Thoracic aorta endothelial cell (primary cell): ENCODE measurements at places on chromosomes 2 and 18. TPM values are rescaled to one million over a fixed set of nuclear protein-coding genes. Genes with fewer than 3 reads are reported as not detected.

The COPS9 gene
- total RNA-seq, result 86.7 and 140 TPM in 2 replicates

The KLHL41 gene
- 0.29 and 0.40 TPM in 2 replicates for total RNA-seq

The AGXT gene
- total RNA-seq, result not detected in 2 replicates

The RSAD2 gene
- total RNA-seq, result 0.13 and 0.43 TPM in 2 replicates

The QPCT gene
- total RNA-seq, result 15.2 and 43.1 TPM in 2 replicates

The ARHGEF33 gene
- 0.13 and 0.14 TPM in 2 replicates for total RNA-seq

The MROH2A gene
- not detected in 2 replicates for total RNA-seq

The AMER3 gene
- not detected in 2 replicates for total RNA-seq

The ASXL3 gene
- 0.14 and 0.66 TPM in 2 replicates for total RNA-seq

The FIGN gene
- total RNA-seq, result 4.0 and 6.5 TPM in 2 replicates

The BOLL gene
- not detected in 2 replicates for total RNA-seq

The IL1RL1 gene
- total RNA-seq, result 159 and 193 TPM in 2 replicates

The ZC3H6 gene
- total RNA-seq, result 3.7 and 4.5 TPM in 2 replicates

The KCTD1 gene
- total RNA-seq, result 13.4 and 18.2 TPM in 2 replicates

The BMP10 gene
- not detected in 2 replicates for total RNA-seq

The WDR35 gene
- total RNA-seq, result 21.6 and 25.1 TPM in 2 replicates
